ENCODE measurements at places on chromosomes 12 and 14.

DNA sequence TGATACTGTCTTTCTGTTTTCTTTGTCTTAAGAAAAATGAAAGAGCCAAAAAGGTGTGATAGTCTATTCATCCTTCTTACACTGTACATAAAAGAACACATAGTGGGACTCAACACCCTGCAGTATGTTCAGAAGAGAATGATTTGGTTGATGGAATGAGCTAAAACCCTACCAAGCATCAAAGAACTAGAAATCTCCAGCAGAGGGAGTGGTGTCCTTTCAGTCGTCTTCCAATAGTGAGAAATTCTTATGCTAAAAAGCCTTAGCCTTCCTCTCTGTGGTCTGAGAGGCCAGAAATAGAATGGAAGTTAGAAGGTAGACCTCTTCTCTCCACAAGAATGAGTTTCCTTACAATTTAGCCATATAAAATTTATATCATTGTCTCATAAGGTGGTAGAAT is 393.4 kb upstream of the SEL1L start:
- peak; percentile 23 for DNase-seq

DNA sequence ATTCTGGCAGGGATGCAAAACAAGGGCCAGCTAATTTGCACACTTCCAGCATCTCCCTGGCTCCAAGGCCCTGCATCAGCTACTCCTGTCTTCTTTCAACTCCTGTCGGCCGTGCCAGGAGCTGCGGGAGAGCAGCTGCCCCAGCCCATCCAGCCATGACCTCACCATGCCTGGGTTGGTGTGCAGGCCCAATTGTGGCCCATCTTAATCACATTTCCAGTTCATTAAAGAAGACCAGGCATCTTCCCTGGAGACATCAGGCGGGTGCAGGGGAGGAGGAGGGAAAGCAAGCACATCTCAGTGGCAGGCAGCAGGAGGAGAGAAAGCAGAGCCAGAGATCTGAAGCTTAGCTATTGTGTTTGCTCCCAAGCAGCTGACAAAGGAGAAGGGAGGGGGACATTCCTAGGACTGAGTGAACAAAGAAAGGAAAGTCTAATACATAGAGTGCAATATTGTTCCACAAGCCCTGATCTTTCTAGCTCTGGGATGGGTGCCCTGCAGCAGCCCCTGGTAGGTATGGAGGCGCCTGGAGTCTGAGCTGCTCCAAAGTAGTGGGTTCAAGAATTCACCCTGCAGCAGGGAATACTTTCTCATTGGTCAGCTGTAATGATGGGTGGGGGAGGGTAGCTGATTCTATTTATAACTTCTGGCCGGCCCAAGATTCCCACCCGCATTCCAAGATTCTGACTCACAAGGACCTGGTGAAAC is 40.1 kb downstream of the VWF start:
- DNase-seq = no peak

GRCh38 chr14:77459072-77459723 is 1.3 kb downstream of the AHSA1 start:
- DNase-seq = peak; percentile 64

- no peak for DNase-seq
Measured at GRCh38 chr12:22641353-22642053, 16.5 kb downstream of the ETNK1 start.

GRCh38 chr12:4355156-4356040 is 24.1 kb downstream of the FGF23 start:
- no peak for DNase-seq

- no peak for DNase-seq
Measured at GRCh38 chr12:106582249-106582591, 584 bp upstream of the RFX4 start.

DNA sequence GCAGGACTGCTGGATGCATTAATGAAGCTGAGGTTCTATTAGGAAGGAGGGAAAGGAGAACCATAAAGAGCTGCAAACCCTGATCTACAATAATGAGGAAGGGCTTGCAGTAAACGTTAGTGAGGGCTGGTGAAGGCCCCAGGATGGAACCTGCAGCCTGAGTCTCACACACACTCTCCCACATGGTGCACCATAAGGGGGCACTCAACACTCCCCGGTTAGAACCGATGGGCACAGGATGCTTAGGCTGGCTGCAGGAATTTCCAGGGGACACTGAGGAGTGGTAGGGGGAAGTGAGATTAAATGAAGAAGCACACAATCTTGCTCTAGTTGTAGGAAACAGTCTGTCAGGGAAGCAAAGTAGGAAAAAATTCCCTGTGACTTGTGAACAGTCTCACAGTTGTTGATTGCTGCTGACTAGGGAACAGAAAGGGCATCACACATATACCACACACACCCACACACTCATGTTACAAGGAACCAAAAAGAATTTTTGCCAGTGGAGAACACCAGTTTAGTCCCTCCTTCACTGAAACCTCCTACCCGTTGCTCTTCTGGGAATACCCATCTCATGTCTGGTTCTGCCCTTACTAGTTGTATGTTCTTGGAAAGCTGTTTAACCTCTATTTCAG is 56.2 kb upstream of the FERMT2 start:
- DNase-seq = no peak

DNA sequence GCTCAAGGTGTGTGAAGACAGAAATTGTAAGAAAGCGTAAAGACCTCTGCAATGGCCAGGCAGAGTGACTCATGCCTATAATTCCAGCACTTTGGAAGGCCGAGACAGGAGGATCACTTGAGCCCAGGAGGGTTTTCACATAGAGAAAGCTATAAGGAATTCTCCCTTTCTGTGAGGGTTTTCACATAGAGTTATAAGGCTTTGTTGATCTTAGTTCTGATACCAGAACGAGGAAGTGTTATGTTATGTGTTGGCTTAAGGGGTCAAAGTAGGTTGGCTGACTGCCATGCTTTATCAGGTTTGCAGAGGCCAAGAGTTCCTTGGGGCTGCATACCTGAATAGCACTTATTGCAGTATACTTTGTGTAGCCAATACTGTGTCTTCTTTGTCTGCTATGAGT is 139.1 kb downstream of the ERC1 start:
- no peak for DNase-seq

DNA sequence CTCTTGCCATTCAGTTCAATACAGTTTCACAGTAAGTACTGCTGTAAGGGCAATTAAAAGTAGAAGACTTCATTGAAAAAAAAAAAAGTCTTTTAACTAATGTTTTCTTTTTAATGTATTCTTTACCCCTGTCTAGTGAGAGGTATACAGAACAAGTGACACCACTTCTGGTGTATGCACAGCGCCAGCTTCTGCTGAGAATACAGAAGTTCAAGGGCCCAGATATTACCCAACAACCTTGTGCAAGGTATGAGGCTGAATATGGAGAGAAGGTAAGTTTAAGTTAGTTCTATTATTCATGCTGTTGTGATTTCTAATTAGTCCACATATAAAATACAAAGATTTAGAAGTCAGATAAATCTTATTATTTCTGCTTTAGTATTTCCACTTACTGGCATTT is 168.7 kb downstream of the CFAP54 start:
- DNase-seq = peak; percentile 18

- no peak for DNase-seq
Measured at GRCh38 chr12:69816082-69816481, 8.9 kb upstream of the MYRFL start.

GRCh38 chr12:130428116-130428515 is 90.4 kb downstream of the PIWIL1 start:
- DNase-seq = no peak

GRCh38 chr12:103773109-103773910 is 67.7 kb downstream of the NT5DC3 start:
- no peak for DNase-seq

DNA sequence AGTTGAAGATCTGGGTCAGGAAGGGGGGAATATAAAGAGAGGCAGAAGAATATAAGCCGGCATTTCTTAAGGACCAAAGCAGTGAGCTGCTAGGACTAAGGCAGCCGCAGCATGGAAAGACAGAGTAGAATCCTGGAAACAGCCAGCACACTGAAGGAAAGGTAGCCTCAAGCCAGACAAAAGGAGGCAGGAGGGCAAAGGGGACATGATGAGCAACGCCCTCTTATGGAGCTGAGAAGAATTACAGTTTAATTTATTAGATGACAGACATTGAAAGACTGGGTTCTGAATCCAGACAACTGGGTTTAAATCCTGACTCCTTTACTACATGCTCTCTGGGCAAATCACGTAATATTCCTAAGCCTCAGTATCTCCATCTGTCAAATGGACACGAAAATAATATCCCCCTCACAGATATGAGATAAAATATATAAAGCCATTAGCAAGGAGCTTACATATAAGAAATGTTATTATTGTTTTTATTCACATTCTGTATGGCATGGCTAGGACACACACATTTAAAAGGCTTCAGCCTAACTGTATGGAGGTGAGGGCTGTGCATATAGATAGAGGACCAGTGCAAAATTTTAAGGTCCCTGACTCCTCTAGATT is 8.1 kb upstream of the PCED1B start:
- DNase-seq = peak; percentile 49

- no peak for DNase-seq
Measured at GRCh38 chr14:32102152-32102787, 25.2 kb downstream of the ARHGAP5 start.

GRCh38 chr14:100656996-100657395 is 69.7 kb upstream of the DLK1 start:
- no peak for DNase-seq

GRCh38 chr12:124726596-124727263 is 136.9 kb downstream of the SCARB1 start:
- peak; percentile 57 for DNase-seq

- DNase-seq = no peak
Measured at GRCh38 chr12:49037111-49037946, 18.8 kb upstream of the PRKAG1 start.

- DNase-seq = no peak
Measured at GRCh38 chr14:53964249-53964648, 7.6 kb upstream of the BMP4 start.

GRCh38 chr14:105378199-105378598 is 20.1 kb upstream of the TEX22 start:
- no peak for DNase-seq

- no peak for DNase-seq
Measured at GRCh38 chr14:53032161-53032803, 81.4 kb upstream of the FERMT2 start.

DNA sequence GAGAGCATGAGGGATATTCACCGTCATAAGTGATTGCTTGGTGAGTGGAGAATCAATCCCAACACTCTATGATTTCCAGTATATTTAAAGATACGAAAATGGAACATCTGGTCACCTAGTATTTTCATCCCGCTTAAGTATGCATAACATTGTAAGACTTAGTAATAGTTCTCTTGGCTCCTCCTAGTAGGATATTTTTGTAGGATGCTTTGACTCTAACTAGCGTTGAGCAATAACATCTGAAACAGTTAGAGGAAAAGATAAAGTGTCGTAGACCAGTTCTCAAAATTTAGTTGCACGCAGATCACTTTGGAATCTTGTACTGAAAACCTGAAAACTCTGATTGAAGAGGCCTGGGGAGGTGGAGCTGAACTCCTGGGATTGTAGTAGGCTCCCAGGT is 7.6 kb downstream of the SAMD4A start:
- DNase-seq = no peak

DNA sequence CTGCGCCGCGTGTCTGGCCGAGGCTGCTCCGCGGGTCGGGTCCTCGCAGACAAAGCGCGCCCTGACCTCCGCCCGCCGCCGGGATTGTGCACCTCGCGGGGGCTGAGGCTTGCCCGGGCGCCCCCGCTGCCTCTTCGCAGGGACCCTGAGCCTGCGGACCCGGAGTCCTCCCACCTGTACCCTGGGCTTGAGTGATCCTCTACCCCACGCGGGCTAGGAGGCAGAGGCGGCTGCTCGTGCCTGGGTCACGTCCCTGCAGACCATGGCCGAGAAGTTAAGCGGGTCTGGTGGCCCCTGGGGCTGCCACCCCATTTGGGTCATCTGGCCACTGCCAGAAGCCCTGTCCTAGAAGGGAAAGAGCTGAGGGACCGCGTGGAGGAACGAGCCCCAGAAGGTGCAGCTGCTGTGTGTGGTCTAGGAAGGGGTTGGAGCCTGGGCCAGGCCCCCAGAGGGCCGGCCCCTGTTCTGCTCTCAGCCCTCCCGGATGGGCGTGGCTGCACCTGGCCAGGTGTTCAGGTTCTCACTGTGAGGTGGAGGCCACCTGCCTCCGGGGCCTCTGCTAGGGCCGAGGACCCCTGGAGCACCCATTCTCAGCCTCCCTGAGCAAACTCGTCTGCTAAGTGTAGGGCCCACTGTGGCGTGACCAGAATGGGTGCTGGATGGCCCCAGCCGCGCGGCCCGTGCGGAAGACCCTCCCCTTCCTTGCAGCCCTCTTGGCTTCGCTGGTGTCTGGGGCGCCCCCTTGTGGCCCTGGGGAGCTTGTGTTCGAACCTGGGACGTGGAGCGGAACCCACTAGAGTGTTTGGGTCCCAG is 49.6 kb downstream of the LRCOL1 start:
- DNase-seq = peak; percentile 69

DNA sequence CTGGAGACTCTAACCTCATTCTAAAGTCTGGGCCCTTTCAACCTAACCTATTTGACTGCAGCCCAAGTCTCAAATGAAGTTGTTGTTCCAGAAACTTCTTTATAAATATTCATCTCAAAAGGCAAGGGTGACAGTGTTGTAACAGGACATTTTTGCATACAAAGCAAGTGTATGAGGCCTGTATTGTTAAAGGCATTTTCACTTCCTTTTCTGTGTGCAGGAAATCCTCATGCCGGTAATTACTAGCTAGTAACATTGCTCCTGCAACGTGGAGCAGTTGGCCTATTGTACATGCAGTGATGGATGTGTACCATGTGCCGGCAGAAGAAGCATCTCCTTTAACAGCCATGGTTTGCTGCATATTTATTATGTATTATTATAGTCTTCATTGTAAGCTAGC is 156.5 kb upstream of the RMST start:
- DNase-seq = no peak

DNA sequence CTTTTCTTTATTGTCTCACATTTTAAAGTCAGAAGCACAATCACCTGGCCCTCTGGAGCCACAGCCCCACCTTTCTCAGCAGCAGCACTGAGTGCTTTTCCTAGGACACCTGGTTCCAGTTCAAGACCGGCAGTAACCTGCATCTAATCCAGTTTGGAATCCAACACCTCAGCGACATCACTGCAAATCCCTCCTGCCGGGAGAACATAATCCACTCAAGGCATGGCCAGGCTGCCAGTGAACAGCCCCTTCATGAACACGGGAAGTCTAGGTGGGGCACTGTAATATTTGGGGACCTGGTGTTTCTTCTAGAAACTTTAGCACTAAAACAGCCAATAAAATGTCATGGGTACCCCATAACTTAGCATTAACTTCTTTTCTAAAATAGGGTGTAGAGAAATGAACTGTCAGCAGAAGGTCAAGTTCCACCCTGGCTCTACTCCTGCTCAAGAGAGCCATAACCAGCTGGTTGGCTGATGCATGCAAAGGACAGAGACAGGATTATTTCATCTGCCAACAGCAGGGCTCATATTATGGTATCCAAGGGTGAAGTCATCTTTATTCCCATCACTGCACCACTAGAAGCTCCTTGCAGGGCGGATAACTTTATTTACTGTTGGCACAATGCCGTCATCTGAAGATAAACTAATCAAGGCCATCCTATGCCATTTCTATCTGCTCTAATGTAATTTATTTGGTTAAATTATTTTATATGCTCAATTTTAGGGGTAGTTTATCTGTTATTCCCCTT is 76.7 kb downstream of the TTC7B start:
- no peak for DNase-seq

DNA sequence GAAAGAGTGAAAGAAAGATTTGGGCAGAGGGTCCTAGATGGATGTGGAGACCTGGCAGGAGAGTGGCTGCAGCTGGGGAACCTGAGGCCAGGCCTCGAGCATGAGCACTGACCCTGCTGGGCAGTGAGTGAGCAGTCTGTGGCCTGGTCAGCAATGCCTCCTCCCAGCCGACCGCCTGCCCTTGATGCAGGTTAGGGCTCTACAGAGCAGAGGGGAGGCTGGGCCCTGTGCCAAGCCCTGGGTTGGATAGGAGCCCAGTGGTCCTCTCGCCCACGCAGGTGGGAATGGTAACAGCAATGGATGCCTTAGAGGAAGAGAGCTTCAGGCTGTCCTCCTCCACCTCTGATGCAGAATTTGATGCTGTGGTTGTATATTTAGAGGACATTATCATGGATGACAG is 59.8 kb downstream of the RAB35 start:
- DNase-seq = no peak
